NCI-H226 (cell line): ENCODE measurements at places on chromosomes 5 and 9.

DNA sequence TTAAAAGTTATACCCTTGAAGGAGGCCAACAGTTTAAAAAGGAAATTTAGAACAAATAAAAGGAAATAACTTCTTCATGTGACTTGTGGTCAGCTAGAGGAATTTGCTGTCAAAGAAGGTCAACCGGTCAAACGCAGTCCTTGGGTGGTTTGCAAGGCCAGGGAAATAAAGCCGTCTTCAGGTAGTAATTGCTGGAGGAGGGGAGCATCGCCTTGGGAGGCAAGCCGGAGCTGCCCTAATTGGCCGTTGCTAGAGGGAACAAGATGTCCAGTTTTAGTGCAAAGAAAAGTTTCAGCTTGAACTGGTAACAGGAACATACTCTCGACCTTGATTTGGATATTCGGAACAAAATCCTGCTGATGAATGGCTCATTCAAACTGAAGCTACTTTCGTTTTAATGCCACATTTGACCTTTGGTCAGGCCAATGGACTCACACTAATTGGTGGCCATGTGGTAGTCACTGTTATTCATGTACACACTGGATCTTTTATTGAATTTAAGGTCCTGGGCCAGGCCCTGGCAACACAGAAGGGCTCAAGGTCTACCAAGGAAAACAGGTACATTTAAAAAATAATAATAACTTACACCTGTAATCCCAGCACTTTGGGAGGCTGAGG lies 47.0 kb upstream of the MYO10 start:
- no peak for DNase-seq

DNA sequence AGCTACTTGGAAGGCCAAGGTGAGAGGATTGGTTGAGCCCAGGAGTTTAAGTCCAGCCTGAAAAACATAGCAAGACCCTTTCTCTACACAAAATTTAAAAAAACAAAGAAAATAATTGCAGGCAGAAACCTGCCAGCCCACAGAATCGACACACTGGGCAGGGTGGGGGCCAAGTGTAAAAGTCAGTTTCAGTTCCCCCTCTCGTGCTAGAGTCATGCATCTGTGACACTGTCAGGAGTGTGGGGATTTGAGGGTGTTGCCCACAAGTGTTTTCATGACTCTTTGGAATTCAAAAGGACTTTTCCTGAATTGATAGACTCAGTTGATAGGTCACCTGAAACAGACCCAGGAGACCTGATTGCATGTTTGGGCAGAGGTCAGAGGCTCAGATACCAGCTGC lies 47.6 kb downstream of the PRRC2B start:
- no peak for DNase-seq

DNA sequence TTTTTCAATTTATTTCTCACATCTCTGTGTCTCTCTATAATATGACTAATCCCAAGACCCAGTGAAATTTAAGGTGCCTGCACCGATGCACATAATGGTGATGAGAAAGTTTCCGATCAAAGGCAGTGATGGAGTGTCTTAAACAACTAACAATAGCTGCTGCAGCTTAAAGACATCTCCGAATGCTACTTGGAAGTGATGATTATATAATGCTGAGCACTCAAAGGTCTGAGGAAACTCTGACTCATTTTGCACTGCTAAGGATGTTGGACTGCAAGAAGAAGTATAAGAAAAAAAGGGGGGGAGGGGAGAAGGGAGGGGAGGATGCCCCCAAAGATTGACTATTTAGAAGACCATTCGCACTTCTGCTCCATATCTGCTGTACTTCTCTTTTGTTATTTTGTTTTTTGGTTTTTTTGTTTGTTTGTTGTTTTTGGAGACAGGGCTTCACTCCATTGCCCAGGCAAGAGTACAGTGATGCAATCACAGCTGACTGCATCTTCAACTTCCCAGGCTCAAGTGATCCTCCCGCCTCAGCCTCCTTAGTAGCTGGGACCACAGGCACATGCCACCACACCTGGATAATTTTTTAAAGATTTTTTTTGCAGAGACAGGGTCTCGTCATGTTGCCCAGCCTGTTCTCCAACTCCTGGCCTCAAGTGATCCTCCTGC lies 192.2 kb downstream of the HSD17B3 start:
- no peak for DNase-seq

DNA sequence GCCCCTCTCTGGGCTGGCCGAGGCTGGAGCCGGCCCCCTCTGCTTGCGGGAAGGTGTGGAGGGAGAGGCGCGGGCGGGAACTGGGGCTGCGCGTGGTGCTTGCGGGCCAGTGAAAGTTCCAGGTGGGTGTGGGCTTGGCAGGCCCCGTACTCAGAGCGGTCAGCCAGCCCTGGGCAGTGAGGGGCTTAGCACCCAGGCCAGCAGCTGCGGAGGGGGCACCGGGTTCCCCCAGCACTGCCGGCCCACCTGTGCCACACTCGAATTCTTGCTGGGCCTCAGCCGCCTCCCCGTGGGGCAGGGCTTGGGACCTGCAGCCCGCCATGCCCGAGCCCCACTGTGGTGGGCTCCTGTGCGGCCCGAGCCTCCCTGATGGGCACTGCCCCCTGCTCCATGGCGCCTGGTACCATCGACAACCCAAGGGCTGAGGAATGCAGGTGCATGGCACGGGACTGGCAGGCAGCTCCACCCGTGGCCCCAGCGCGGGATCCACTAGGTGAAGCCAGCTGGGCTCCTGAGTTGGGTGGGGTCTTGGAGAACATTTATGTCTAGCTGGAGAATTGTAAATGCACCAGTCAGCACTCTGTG lies 27.9 kb upstream of the CLINT1 start:
- DNase-seq = no peak

- no peak for DNase-seq
Observed at GRCh38 chr5:25489834-25490538, 845.2 kb upstream of the CDH10 start.

DNA sequence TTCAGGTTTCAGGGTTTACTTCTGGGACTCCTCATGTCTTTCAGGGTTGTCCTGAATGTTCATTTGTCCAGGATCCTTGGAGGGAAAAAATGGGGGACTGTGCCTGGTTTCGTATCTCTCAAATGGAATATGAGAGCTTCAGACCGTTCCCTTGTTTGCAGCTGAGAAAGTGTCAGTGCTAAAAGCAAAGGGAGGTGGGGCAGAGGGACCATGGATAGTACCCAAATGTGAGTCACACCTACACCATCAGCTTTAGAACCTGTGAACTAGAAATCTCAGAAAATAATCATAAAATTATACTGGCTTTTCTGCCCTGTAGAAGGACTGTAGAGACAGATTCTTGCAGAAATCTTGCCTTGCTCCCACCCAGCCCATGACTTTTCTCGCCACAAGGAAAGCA lies 84.3 kb upstream of the TAF11L2 start:
- DNase-seq = no peak

DNA sequence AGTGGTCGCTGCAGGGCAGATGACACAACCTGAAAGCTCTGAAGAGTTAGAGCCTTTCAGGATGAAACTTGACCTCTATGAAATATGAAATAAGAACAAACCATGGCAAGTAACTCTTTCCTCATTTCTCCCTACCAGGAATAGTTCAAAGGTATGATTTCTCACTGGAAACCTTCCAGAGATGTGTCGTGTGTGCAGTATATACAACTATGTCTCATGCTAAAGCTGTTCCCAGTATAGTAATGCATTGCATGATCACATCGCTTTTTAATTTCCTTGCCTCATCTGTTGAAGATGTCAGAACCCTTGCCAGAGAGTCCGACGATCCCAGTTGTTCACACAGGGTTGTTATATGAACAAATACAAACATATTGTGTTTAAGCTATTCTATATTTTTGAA lies 45.8 kb upstream of the RGMB start:
- DNase-seq = no peak

DNA sequence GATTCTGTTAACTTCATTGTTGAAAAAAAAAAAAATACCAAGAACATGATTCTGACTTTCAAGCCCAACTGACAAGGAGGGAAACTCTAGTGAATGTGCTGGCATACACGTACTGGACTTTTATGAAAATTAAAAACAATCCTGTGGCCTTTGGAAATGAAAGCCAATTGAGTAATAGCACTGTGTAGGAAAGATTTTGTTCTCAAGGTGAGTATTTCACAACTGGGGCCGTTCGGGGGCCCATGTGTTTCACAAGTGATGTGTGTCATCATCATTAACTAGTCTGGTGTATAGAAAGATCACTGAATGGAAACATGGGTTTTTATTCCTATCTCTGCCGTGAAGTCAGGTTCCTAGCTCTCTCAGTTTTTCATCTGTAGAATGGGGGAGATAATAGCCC lies 605.0 kb upstream of the CLINT1 start:
- DNase-seq = no peak

DNA sequence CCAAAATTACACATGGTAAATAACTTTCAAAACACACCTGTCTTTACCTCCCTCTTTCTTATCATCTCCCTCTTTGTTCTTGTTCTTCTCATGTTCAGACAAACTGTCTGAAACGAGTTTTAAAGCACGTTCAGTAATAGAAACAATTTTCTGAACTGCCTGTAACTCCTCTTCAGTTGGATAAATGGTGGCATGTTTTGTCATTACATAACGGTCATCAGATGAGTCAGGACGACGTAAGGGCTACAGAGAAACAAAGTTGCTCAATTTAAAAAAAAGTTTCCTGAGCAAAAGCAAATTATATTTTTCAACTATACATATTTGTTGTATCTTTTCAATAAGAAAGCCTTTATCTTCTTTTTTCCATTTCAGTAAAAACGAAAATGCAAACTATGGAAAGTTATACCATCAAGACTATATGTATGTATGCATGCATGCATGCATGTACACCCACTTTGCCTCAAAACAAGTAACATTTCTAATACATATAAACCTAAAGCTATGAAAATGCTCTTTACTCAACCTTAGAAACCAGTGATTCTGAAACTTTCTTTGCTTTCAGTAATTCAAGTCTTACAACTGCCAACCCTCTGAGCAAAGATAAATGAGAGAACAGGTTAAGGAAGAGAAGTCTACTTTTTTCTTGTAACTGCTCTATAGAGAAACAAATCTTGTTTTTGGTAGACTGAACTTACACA lies 56.0 kb downstream of the ZFR start:
- DNase-seq = no peak

GRCh38 chr9:113299800-113300292 lies 3.3 kb downstream of the RNF183 start:
- no peak for DNase-seq

DNA sequence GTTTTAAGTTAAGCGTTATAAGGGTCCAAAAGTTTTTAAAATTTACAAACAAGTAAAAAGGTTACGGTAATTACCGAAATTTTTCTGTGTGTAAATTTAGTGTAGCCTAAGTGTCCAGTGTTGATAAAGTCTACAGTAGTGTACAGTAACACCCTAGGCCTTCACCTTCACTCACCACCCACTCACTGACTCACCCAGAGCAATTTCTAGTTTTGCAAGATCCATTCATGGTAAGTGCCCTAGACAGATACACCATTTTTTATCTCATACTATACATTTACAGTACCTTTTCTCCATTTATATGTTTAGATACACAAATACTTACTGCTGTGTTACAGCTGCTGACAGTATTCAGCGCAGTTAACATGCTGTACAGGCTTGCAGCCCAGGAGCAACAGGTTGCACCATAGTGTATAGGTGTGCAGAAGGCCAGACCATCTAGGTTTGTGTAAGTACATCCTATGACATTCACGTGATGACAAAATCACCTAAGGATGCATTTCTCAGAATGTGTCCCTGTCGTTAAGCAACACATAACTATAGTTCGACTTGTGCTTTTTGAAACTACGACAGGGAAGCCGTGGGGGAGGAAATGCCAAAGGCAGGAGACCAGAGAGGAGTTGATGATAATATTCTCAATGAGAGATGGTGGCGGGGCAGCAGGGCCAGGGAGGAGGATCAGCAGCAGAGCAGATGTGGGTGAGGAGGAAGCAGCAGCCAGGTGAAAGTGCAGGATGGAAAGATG lies 48.6 kb downstream of the PSMB7 start:
- DNase-seq = peak; percentile 64

DNA sequence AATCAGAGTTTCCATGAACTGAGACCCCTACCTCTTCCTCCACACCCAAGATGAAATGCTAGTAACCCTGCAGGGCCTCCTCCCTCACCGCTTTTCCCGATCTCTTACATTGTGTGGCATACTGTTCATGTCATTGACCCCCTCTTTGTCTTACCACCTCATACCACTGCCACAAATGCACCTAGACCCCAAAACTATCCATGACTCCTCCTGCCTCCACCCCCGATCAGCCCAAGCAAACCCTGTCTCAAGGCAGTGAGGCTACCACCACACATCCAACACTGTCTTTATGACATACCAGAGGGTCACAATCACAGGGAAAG lies 55.7 kb downstream of the PLAC8L1 start:
- DNase-seq = no peak

GRCh38 chr9:136901516-136902258 lies 15.4 kb downstream of the TRAF2 start:
- peak; percentile 83 for DNase-seq
